ENCODE measurements at places on chromosomes 5 and 9. TPM values are rescaled to one million over a fixed set of nuclear protein-coding genes. Genes with fewer than 3 reads are reported as not detected.

DNA sequence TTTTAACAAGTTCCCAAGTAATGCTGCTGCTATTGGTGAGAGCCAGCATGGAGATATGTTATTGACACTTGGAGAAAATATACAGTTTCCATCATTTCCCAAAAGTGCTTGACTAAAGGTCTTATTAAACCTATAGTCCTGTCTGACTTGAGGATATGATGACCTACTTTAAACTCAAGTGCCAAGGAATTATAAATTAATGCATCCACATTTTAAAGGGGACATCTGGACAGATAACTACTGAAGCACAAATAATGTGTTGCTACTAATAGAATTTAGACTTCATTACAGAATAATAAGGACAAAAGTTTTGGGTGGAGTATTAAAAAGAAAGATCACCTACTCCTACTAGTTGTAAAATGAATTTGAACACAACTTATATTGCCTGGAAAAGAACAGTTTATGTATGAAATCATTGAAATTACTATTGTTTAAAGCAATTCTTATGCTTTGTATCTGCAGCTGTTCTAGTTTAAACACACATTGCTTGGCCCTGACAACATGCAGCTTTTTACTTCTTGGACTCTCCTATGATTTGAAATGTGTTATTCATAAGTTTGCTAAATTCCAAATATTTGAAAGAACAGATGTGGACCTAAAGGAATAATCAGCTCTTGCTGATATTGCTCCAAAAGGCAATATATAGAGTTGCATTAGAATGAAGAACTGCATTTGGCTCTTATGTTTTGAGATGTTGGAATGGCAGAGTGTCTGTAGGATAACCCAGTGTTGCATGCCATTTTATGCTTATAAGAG is 73.4 kb downstream of the SGCD start:
- no peak overlapping the region for H3K27ac ChIP-seq
- H3K36me3 ChIP-seq = no peaks in the 10 kb centered on the region
- DNase-seq = no peak
- no peak overlapping the region for H3K4me3 ChIP-seq

Gene SPATA31C2
- total RNA-seq = not detected

Gene PCDHB10
- not detected for total RNA-seq

GRCh38 chr9:106697750-106698502 is 165.0 kb upstream of the ZNF462 start:
- DNase-seq = no peak
- H3K27ac ChIP-seq = no peak overlapping the region
- H3K4me1 ChIP-seq = no peaks in the 10 kb centered on the region
- no peaks in the 10 kb centered on the region for H3K36me3 ChIP-seq
- H3K4me3 ChIP-seq = no peak overlapping the region

DNA sequence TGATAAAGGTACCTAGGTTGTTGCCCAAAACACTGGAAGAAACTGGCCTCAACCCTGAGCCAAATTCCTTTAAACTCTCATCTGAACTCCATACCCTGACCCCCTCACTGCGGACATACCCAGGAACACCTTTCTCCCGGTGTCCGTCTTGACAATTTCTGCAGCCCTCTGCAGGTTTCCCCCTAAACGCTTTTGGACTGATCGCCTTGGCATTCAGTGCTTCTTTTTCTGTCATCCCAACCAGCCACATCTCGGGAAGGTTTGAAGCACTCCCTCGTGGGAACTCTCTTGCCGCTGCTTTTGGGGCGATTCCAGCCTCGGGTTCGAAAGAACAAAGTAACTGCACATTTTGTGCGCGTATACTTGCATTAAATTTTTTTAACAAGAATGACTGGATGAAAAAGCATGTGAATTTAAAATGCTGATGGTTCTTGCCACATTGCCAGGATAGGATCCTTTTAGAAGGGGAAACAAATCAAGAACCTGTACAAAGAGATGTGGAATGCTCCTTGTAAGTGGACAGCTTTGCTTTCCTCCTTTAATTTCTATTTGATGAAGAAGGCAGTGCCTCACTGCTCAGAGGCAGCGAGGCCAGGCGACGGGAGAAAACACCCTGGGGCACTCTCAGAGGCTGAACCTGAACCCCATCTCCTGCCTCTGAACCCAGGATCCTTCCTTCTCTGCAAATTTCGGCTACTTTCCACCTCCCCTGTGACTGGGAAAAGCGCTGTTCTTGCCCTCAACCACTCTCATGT is 615 bp downstream of the PSMD5 start:
- H3K27me3 ChIP-seq = no peaks in the 10 kb centered on the region
- peak overlapping the region; percentile 94 for H3K27ac ChIP-seq
- peaks cover 73% of the 10 kb centered on the region for H3K36me3 ChIP-seq
- H3K4me3 ChIP-seq = peak overlapping the region; percentile 98
- DNase-seq = no peak
- H3K4me1 ChIP-seq = peaks cover 66% of the 10 kb centered on the region

Gene CNTFR
- not detected for total RNA-seq

DNA sequence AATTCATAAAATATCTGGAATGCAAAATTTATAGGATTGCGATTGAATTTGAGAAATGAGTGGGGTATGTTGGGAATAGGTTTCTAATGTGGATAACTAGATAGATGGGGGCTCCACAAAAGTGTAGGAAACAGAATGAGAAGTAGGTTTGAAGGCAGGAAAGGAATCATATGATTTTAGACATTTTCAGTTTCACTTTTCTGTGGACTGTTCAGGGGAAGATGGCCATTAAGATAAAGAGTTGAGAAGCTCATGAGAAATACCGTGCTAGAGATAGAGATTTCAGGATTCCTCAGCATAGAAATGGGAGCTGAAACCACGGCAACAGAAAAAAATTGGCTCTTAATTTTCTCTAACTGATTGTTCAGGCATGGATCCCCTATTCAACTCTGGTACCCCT is 163.4 kb upstream of the CD180 start:
- no peak overlapping the region for H3K27ac ChIP-seq
- no peaks in the 10 kb centered on the region for H3K36me3 ChIP-seq
- peaks cover 16% of the 10 kb centered on the region for H3K4me1 ChIP-seq
- H3K27me3 ChIP-seq = peaks cover 14% of the 10 kb centered on the region
- no peak for DNase-seq
- no peak overlapping the region for H3K4me3 ChIP-seq

Gene GABRA1
- not detected for total RNA-seq

Gene SLC6A18
- not detected for total RNA-seq

- no peaks in the 10 kb centered on the region for H3K36me3 ChIP-seq
- no peak overlapping the region for H3K27ac ChIP-seq
- H3K4me3 ChIP-seq = no peak overlapping the region
- H3K27me3 ChIP-seq = no peaks in the 10 kb centered on the region
- no peaks in the 10 kb centered on the region for H3K4me1 ChIP-seq
Measured at GRCh38 chr9:14192556-14192955, 121.4 kb downstream of the NFIB start.

Gene NMUR2
- total RNA-seq = not detected

Gene ZNF483
- 3.2 TPM for total RNA-seq

Gene CDX1
- not detected for total RNA-seq

GRCh38 chr9:97906236-97906831 is 16.0 kb downstream of the TRMO start:
- no peak for DNase-seq
- peak overlapping the region; percentile 69 for H3K4me3 ChIP-seq
- peaks cover 56% of the 10 kb centered on the region for H3K4me1 ChIP-seq
- peak overlapping the region; percentile 96 for H3K27ac ChIP-seq
- H3K36me3 ChIP-seq = peaks cover 50% of the 10 kb centered on the region
- H3K27me3 ChIP-seq = no peaks in the 10 kb centered on the region

GRCh38 chr5:179868541-179868940 is 9.9 kb upstream of the MRNIP start:
- no peak overlapping the region for H3K4me3 ChIP-seq
- H3K27me3 ChIP-seq = no peaks in the 10 kb centered on the region
- DNase-seq = no peak
- peaks cover 48% of the 10 kb centered on the region for H3K36me3 ChIP-seq

DNA sequence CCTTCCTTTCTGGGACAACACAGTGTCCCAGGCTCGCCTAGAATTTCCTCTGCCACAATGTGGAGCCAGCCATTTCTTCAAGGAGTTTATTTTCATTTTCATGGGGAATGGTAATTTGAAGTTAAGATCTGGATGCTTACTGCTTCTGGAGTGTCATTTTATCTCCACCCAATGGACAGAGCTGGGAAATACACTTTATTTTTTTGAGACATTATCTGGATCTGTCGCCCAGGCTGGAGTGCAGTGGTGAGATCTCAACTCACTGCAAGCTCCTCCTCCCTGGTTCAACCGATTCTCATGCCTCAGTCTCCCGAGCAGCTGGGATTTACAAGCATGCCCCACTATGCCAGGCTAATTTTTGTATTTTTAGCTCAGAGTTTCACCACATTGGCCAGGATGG is 12.7 kb upstream of the THG1L start:
- no peak for DNase-seq
- H3K27me3 ChIP-seq = no peaks in the 10 kb centered on the region
- peak overlapping the region; percentile 67 for H3K27ac ChIP-seq
- H3K4me3 ChIP-seq = no peak overlapping the region

Gene MYOT
- total RNA-seq = not detected

DNA sequence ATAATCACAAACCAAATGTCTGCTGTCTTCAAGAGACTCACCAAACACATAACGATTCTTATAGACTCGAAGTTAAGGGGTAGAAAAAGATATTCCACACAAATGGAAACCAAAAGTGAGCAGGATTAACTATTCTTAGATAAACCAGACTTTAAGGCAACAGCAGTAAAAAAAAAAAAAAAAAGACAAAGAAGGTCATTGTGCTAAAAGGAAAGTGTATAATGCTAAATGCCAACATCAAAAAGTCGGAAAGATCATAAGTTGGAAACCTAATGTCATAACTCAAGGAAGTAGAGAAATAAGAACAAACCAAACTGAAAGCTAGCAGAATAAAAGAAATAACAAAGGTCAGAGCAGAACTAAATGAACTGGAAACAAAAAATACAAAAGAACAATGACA is 714.6 kb downstream of the SEMA5A start:
- no peak for DNase-seq
- H3K27me3 ChIP-seq = no peaks in the 10 kb centered on the region
- no peak overlapping the region for H3K27ac ChIP-seq
- no peak overlapping the region for H3K4me3 ChIP-seq

DNA sequence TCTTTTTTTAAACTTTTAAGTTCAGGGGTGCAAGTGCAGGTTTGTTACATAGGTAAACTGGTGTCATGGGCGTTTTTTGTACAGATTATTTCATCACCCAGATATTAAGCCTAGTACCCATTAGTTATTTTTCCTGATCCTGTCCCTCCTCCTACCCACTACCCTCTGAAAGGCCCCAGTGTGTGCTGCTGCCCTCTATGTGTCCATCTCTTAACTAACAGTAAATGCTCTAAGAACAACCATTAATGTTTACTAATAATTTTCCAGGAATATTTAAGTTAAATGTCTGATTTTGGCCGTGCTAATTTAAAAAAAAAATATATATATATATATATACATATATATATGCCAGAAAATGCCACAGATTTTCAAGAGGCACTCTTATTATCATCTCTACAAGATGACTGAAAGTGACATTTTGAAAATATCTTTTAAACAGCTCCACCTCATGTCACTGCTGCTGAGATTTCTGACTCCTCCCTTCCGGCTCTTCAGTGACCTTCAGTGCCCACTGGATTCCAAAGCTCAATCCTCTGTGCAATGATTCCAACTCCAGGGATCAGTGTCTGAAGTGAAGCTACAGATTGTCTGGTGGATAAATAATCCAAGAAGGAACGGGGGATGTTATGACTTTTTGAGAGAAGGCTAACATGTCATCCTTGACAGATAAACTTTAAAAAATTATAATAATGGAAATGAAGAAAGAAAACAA is 46.7 kb upstream of the HNRNPA0 start:
- H3K27me3 ChIP-seq = peaks cover 7% of the 10 kb centered on the region
- H3K4me3 ChIP-seq = no peak overlapping the region
- no peaks in the 10 kb centered on the region for H3K36me3 ChIP-seq
- no peaks in the 10 kb centered on the region for H3K4me1 ChIP-seq
- no peak for DNase-seq

All from activated T-helper 2 cell treated with anti-CD3 and anti-CD28 coated beads, Interferon-gamma antibody, Interleukin-2, Interleukin-4, amounts not matched to agents 10 μg/mL and 5 μg/mL and 100 μg/mL, durations not matched to agents 14 hours and 24 hours and 36 hours (primary cell).